ENCODE measurements at places on chromosomes 4 and X.
A peak's percentile ranks its signal among the peaks of the same experiment; 100 is the strongest.

DNA sequence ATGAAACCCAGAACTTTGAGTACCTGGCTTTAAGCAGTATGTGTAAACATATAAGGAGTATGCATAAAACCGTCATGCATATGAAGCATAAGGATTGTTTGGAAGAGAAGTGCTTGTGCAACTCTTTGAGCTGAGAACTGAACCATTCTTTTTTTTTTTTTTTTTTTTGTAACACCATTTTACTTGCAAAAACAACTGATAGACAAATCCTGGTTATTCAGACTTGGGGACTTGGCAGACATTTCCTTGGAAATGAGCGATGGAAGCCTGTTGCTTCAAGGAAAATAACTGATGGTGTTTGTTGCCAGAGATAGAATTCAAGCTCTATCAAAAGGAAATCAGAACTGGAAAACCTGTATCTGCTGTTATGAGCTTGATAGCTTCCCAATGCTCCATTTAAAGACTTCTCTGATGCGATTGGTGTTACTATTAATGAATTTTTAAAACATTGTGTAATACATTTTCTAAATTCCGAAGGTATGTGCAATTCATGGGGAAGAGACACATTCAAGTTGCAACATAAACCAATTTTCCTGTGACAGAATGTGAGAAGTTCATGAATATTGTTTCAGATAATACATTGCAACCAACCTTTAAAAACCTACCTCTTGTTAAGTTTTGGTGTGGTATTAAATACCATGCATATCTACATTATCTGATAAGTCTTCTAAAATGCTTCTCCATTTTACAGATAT lies 47.0 kb upstream of the FAT1 start:
- DNase-seq: no peak

DNA sequence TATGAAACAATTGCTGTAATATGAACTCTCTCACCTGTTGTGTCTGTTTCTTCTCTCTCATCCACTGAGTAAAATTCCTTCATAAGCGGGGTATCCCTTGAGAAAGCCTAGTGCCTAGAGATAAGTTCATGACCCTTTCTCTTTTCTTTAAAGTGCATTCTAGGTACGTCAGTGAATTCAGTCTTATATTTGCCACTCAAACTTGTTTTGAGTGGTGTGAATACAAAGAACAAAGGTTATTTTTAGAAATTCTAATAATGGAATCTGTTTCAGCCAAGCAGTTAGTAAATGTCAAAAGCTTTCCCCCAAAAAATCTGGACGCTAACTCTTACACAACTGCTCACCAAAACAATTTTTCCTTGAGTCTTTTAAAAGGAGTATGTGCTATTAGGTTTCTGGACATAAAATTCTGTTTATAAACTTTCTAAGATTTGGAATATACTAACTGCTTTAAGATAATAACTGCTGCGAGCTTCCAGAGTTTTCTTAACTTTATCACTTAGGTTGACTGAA lies 112.0 kb downstream of the VEGFC start:
- no peak for DNase-seq

DNA sequence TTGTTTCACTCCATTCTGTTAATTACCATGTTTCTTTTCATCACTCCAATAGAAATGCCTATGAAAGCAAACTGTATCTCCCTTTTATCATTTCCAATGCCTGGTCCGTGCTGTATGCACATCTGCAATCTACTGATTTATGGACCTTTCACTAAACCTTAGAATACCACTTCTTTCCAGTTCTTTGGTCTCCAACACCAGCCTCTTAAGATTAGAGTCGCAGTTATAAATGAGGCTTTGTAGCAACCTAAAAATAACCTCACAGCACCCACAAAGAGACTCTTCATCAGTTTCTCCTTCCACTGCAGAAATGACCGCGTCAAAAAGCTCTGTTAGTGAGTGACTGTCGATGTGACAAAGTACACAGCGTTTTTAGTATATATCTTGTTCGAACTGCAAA lies 282.6 kb downstream of the ADGRA3 start:
- no peak for DNase-seq

DNA sequence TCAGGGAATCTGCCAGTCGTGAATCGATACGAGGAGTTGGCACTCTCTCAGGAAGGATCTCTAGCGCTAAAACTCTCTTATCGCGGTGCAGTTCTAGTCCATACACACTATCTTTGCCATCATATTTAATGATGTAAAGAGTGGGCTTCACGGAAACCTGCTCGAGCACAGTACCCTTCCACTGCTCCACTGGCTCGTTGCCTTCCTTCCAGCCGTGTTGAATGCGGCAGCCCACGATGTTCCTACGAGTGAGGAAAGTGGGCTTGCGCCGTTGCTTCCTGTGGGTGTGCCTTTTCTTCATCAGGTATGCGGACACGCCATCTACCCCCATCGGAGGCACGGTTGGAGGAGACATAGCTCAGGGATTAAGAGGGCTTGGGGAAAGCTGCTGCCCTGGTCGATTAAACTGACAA lies 661 bp downstream of the SPIN4 start:
- DNase-seq: peak; percentile 21
